ENCODE measurements at places on chromosomes 4 and X.
A peak's percentile ranks its signal among the peaks of the same experiment; 100 is the strongest.

GRCh38 chr4:174989791-174990190, 71.6 kb downstream of the ADAM29 start:
- no peak for DNase-seq

GRCh38 chr4:29770627-29771026, 949.5 kb upstream of the PCDH7 start:
- no peak for DNase-seq

DNA sequence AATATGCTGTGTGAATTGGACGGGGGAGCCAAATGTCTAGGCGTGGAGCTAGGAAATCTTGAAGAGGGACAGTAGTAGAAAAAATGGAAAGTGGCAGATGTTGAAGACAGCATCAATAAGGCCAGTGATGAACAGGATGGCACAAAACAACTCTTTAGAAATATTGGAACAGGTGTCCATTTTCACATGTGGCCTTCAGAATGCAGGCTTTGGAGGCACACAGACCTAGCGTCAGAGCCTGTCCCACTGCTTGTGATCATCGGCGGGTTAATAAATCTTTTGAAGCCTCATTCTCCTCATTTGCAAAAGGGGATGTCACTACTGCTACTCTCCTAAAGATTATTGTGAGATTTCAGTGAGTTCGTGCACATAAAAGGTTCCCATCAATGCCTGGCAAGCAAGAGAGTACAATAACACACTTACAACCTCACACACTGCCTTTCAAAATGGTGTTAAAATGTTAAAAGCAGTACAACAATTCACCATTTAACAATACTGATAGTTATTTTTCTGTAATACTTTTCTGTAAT, 2.4 kb downstream of the PDLIM3 start:
- DNase-seq = no peak

DNA sequence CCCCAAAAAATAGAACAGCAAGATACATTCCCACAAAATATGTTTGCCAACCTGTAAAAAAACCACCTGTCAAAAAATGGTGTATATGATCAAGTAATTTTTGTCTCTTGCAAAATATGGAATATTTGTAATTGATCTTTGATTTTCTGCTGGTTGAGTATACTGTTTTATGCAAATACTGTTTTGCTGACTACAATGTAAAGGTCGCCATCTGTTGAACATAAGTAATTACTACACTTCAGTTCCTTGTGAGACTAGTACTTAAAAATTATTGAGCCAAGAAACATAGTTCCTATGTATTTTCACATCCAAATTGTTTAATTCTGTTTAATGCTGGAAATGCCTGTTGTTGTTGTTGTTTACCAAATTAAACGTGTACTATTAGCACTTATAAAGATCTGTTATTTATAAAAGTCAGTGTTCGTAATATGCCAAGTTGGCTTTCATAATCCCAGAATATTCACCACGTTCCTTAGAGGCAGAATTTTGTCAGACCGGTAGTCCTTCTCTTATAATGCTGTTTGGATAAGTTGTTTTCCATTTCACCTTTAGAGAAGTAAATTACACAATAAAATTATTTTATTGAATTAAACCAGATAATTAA, 144.2 kb downstream of the PDLIM5 start:
- peak; percentile 54 for DNase-seq

DNA sequence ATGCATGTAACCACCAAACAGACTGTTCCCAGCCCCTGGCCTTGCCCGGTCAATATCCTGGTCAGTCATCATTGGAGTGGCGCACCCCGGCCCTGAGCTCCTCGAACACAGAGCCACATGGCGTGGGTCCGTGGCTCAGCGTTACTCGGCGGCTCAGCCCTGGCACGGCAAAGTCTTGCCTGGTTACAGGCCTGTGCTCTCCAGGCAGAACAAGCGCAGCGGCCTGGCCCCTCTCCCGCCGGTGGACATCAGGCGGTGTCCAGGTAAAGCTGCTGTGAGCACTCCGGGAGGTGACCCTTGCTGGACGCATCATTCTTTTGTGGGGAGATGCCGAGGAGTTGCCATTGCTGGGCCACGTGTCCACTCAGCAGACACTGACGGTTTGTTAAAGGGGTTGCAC, 6.1 kb upstream of the UVSSA start:
- no peak for DNase-seq
